NCI-H1105 (cell line): ENCODE measurements at places on chromosomes 12 and 14.

DNA sequence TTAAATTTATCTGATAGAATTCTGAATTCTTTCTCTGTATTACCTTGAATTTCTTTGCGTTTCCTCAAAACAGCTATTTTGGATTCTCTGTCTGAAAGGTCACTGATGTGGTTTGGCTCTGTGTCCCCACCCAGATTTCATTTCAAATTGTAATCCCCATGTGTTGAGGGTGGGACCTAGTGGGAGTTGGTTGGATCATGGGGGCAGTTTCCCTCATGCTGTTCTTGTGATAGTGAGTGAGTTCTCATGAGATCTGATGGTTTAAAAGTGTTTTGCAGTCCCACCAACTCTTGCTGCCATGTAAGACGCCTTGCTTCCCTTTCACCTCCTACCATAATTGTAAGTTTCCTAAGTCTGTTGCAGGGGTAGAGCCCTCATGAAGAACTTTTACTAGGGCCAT lies 34.1 kb upstream of the OR6J1 start:
- no peak for DNase-seq

GRCh38 chr14:68655021-68655831 lies 137.6 kb downstream of the ZFP36L1 start:
- peak; percentile 16 for DNase-seq

- no peak for DNase-seq
Measured at GRCh38 chr12:102120886-102121285, 903 bp downstream of the PARPBP start.

- no peak for DNase-seq
Measured at GRCh38 chr14:36515896-36516718, 3.9 kb downstream of the NKX2-1 start.

DNA sequence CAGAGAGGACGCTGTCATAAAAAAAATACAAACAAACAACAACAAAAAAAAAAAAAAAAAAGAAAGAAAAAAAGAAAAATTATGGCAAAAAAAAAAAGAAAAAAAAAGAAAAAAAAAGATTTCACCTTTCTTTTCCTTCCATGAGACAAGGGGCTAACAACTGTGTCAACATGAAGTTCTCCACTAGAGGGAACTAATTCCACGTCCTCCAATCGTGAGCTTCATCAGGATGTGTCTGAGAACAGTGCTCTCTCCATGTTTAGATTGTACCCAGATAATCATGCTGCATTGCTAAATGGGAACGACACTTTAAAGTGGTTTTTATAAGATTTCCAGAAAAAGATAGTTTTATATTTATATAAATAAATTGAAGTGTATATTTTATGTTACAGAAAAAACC lies 96.2 kb upstream of the PTPRB start:
- peak; percentile 64 for DNase-seq

- no peak for DNase-seq
Measured at GRCh38 chr12:105736498-105736897, 402.3 kb downstream of the NUAK1 start.

DNA sequence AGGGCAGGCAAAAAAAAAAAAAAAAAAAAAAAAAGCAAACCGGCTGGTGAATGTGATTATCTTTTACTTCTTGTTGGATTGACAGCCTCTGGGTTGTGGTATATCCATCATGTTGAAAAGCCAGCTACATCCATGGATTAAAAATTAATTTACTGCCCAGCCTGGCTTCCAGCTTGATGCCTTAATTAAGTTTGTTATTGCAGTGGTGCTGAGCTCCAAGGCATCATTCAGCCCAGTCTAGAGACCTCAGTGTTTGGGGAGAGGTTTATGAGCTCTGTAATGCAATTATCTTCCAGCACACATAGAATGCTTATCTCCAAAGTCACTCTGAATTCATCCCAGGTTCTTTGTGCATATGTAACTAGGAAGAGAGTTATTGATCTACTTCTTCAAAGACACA lies 114.8 kb downstream of the RIMBP2 start:
- DNase-seq = no peak

GRCh38 chr12:90631591-90632212 lies 323.3 kb downstream of the CCER1 start:
- DNase-seq = no peak

DNA sequence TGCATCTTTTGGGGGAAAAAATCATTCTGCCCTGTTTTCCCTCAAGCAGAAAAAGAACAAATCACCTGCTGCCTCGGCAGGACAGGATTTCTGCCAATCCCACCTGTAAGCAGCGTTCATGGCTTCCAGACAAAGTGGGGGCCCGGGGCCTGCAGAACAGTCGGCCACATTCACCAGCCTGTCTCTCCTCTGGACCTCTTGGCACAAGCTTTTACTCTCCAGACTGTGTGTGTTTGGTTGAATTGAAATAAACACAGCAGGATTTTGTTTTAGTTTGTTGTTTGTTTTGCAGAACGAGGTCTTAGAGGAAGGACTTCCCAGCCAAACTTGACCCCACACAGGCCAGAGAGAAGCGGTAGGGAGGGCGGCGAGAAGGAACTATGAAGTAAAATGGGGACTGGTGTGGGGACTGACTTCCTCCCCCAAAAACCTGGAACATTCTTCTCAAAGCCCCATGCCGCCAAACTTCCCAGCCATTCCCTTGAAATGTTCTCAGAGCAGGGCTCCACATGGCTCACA lies 41.7 kb upstream of the FOS start:
- DNase-seq = no peak

GRCh38 chr14:59344691-59345455 lies 120.3 kb downstream of the GPR135 start:
- no peak for DNase-seq

- no peak for DNase-seq
Measured at GRCh38 chr12:43277651-43278540, 274.1 kb downstream of the ADAMTS20 start.

- no peak for DNase-seq
Measured at GRCh38 chr14:60212503-60213371, 36.3 kb upstream of the PPM1A start.

DNA sequence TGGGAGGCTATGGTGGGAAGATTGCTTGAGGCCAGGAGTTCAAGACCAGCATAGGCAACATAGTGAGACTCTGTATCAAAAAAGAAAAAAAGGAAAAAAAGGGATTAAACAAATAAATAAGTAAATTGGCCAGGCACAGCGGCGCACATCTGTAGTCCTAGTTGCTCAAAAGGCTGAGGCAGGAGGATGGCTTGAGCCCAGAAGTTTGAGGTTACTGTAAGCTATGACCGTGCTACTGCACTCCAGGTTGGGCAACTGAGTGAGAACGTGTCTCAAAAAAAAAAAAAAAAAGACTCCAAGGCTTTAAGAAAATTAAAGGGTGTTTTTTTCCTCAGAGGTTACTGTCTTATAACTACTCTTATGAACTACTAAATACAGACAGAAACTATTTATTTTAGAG lies 11.7 kb downstream of the BEST3 start:
- no peak for DNase-seq

DNA sequence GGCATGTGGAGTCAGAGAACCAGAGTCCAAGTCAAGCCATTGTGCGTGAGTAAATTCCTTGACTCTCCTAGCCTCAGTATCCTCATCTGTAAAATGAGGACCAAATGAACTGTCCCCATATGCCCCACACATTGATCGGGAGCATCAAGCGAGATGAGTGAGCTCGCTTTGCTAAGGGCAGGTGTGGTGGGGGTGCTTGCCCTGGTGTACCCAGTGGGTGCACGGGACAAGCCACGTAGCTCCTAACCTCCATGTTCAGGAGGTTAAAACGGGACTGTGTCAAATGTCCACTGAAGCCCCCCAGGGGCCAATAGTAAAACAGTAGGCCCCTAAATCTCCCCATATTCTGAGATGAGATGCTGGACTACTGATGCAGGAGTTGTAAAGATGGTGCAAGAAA lies 60.9 kb downstream of the SERPINA3 start:
- no peak for DNase-seq

- no peak for DNase-seq
Measured at GRCh38 chr12:28021704-28022103, 49.2 kb upstream of the PTHLH start.

- DNase-seq = no peak
Measured at GRCh38 chr12:112170376-112170775, 45.0 kb downstream of the TRAFD1 start.

DNA sequence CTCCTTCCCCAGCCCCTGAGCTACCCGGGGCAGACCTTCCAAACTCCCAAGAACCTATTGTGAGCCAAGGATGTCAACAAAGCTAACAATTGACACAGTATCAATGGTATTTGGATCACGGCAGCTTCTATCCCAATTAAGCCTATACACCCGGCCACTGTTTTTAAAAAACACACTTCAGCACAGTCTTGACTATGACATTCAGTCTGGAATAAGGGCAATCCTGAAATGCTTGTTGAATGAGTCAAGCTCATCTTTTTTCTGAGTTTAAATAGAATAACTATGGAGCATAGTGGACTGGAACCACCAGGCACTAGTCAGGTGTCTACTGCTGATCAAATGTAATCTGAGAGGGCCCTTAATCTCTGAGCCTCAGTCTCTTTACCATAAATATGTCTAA lies 5.7 kb downstream of the DENND5B start:
- no peak for DNase-seq

DNA sequence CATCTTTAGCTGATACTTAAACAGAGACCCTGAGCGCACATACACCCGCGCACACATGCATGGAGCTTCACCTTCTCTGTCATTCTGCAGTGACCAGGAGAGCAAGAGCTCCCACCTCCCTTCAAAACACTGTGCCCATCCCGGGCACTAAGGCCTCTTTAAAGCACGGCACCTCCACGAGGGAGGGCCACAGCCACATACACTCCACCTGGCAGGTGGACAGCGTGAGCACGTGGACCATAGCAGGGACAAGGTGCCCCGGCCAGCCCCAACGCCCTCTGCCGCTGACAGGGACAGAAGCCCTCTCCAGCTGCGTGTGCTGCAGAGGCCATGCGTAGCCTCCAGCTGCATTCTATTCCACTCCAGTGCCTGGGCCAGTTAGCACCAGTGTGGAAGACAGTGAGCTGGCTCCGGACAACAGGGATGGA lies 5.4 kb downstream of the GAPDH start:
- no peak for DNase-seq

DNA sequence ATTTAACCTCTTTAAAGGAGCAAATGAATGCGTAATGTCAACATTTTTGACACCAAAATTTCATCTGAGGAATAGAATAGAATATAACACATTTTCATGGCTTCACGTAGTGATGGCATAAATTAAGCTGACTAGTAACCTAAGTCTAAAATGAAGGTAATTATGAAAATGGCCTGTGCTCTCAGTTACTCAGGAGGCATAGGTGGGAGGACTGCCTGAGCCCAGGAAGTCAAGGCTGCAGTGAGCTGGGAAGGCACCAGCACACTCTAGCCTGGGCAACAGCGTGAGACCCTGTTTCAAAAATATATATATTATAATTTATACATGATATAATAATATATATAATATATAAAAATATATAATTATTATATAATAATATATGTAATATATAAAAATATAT lies 383.2 kb upstream of the ATP2B1 start:
- DNase-seq = no peak

DNA sequence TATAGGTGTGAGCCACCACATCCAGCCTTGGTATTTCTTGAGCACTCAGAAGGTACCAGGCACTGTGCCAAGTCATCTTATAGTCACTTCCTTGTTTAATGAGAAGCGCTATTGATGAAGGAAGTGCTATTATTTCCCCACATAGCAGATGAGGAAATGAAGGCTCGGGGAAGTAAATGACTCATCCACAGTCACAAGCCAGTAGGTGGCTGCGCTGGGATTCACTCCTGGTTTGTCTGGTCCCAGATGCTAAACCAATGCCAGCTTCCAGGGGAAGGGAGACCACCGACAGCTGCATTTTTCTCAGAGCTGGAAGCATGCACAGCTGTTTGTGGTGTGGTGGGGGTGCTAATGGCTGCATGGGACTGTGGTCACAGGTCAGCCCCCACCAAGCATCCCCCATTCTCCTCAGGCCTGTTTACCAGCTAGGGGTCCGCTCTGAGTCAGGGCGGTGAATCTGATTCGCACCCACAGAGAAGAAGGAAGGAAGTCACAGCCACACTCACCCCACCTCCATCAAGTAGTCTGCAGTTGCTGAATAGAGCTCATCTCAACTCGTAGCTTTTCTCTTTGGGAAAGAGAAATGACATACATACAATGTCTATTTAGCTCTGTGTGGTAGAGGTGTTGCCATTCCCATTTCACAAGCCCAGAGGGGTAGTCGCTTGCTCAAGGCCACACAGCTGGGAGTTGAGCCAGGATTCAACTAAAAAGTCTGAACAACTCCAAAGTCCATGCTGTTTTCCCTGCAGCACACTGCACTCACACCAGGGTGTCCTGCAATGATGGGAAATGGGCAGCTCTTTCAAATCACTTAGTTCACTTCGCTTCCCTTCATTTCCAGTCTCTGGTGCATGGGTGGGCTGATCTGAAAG lies 6.3 kb upstream of the LTBP2 start:
- no peak for DNase-seq

DNA sequence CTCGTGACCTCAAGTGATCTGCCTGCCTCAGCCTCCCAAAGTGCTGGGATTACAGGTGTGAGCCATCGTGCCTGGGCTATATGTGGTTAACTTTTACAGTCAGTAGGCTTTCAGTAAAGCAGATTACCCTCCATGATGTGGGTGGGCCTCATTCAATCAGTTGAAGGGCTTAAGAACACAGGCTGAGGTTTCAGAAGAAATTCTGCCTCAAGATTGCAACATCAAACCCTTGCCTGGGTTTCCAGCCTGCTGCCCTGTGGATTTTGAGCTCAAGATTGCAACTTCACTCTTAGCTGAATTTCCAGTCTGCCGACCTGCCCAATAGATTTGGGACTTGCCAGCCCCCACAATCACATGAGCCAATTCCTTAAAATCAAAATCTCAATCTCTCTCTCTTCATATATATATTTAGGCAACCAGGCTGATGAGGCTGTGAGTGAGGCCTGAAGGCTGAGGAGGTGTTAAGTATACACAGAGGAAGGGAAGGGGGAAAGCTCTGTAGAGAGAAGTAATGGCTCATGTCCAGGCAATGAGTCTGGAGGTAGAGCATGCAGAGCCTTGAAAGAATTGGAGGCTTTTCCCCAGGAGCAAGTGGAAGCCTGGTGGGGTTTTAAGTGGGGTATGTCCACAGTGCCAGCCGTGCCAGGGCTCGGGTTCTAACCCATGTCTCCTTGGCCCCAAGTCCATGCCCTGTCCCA lies 33.3 kb upstream of the ACTN1 start:
- no peak for DNase-seq
